ENCODE measurements at places on chromosomes 5 and 9.

DNA sequence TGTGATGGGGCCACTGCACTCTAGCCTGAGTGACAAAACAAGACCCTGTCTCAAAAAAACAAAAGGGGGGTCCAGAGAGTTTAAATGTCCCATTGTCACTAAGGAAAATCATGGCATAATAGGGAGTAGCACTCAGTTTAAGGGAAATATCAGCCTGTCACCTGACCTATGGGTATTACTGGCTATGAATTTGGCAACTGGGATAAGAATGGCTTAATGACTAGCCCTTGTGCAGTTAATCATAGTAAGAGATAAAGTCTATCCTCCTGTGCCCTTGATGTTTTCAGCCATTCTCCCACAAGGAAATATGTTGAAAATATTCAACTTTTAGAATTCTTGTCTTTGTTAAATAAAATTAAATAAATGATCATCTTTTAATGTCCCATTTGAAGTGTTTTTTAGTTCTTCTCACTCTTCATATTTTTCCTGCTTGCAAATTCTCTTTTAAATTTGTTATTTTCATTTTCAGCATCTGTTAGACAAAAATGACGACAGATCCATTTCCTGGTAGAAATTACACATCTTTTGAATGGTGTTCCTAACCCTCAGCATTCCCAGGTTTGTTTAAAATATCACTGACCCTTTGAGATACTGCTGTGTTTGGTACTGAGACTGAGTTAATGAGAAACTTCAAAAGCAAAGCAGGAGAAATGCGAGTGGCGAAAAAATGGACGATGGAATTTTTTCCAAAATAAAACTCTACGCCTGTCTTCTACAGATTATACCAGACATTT lies 191.4 kb downstream of the ARHGAP26 start:
- no peak for DNase-seq

GRCh38 chr5:88515881-88516819 lies 247.5 kb upstream of the TMEM161B start:
- DNase-seq = no peak

- no peak for DNase-seq
Observed at GRCh38 chr9:34456746-34457145, 1.6 kb downstream of the FAM219A start.

DNA sequence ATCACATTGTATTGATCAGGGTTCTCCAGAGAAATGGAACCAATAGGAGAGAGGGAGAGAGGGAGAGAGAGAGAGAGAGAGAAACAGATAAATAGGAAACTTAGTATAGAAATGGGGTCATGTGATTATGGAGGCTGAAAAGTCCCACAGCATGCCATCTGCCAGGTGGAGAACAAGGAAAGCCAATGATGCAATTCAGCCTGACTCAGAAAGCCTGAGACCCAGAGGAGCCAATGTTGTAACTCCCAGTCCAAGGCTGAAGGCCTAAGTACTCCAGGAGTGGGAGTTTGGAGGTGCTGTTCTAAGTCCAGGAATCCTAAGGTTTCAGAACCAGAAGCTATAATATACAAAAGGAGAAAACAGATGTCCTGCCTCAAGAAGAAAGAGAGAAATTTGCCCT lies 48.4 kb upstream of the ISOC1 start:
- no peak for DNase-seq

GRCh38 chr9:112640311-112640710 lies 77.6 kb downstream of the INIP start:
- DNase-seq = no peak

DNA sequence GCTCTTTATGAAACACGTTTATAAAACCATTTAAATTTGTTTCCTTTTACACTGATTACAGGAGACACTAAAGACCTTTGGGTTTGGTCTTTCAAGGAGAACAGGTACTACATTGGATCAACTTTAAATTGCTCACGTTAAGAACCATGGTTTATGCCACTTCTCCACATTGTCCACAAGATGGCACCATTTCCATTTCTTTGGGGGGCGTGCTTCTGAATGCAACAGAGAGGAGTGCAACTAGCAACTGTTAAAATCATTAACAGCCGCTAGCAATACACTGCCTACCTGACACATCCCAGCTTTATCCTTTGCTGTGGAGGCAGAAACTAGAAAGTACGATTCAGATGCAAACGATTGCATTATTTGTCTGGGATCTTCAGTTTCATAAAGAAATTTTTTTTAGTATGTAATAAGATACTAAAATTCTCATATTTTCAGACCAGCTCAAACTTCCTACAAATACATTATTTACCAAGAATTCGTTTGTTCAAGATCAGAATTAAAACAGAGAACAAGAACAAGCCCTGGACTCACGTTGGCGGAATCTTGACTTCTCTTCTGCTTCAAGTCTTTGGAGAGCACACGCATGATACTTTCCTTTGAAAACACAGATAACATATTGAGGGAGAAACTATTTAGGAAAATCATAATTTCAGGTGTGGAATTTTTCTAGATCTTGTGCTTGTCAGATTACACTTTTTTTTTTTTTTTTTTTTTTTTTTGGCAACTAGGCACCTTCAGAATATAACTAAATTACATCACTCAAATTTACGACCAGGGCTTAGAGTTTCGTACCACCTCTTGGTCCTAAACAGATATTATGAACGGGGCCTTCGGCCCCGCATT lies 702 bp downstream of the CDC20B start:
- DNase-seq = peak; percentile 81

DNA sequence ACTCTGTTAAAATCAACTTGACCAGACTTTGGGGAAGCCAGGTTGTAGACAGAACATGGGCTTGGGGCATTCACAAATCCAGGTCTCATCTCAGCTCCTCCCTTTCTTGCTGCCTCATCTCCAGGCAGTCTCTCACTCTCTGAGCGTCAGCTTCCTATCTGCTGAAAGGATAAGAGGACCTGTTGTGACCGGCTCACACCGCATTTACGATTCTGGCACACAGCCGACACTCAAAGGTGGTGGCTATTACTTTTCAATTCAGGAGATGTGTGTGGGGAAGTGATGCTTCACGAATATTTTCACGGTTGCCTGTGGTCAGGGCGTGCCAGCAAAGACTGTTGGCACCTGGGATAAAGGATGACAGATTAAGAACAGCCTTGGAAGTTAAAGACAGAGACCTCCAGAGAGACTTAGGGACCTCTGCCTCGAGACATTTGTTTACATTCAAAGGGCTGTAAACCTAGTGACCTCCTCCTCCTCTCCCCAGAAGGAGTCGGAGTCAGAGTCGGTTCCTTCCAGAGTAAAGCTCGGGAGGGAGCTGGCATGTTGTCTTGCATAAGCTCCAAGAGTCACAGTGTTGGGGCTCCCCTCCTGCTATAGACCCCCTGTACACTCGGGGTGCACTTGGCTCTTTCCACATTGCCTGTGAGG lies 83.2 kb downstream of the AK8 start:
- no peak for DNase-seq
